ENCODE measurements at places on chromosomes 2 and 18.

- H3K27me3 ChIP-seq, result no peaks in the 10 kb centered on the region
- no peak overlapping the region for H3K27ac ChIP-seq
- H3K36me3 ChIP-seq, result peaks cover 96% of the 10 kb centered on the region
- no peak for DNase-seq
- H3K4me1 ChIP-seq, result no peaks in the 10 kb centered on the region
These were observed 233.7 kb downstream of the TWIST2 start for GRCh38 chr2:239081622-239082021.

GRCh38 chr2:11663427-11663826 is 6.6 kb downstream of the NTSR2 start:
- H3K36me3 ChIP-seq, result no peaks in the 10 kb centered on the region
- H3K4me1 ChIP-seq, result no peaks in the 10 kb centered on the region

- peaks cover 87% of the 10 kb centered on the region for H3K36me3 ChIP-seq
- no peaks in the 10 kb centered on the region for H3K27me3 ChIP-seq
- DNase-seq, result no peak
- no peak overlapping the region for H3K4me3 ChIP-seq
- H3K4me1 ChIP-seq, result no peaks in the 10 kb centered on the region
- H3K27ac ChIP-seq, result no peak overlapping the region
These were observed 198.0 kb downstream of the HDAC4 start for GRCh38 chr2:239202836-239203235.

GRCh38 chr18:11177382-11177781 is 28.0 kb upstream of the PIEZO2 start:
- H3K4me3 ChIP-seq, result no peak overlapping the region
- no peaks in the 10 kb centered on the region for H3K4me1 ChIP-seq
- no peaks in the 10 kb centered on the region for H3K36me3 ChIP-seq
- no peak for DNase-seq
- H3K27me3 ChIP-seq, result no peaks in the 10 kb centered on the region

DNA sequence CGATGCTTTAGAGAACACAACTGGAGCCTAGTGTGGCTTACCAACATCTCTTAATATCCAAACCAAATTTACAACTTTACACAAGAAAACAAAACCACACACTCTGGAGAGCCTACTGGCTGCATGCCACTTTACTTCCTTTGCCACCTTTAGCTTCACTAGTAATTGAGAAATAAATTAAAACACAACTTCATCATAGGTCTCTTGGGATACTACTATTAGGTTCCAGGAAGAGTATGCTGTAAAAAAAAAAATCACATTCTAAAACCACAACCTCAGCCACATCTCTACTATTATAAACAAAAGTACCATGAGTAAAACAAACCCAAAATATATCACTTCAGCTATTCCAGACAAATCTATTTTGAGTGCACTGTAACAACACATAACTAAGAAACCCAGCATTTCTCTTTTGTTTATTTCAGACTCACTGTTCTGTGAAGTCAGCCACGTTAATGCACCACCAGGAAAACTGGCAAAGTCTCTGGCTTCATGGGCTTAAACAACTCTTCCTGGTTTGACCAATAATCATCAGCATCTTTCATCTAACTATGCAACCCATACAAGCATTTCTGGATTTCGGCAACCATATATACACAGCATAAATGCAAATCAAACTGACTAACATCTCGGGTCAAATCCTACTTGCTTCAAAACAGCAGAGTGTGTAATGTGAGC is 59.1 kb downstream of the REV1 start:
- no peak overlapping the region for H3K27ac ChIP-seq
- H3K4me3 ChIP-seq, result no peak overlapping the region
- no peaks in the 10 kb centered on the region for H3K27me3 ChIP-seq
- DNase-seq, result no peak
- peaks cover 77% of the 10 kb centered on the region for H3K36me3 ChIP-seq

- H3K4me1 ChIP-seq, result no peaks in the 10 kb centered on the region
- DNase-seq, result no peak
- H3K27ac ChIP-seq, result no peak overlapping the region
- no peaks in the 10 kb centered on the region for H3K27me3 ChIP-seq
- H3K36me3 ChIP-seq, result no peaks in the 10 kb centered on the region
These were observed 510.5 kb upstream of the FSHR start for GRCh38 chr2:49664827-49665226.

GRCh38 chr18:6376433-6377229 is 38.1 kb downstream of the L3MBTL4 start:
- H3K4me1 ChIP-seq, result no peaks in the 10 kb centered on the region
- no peak overlapping the region for H3K27ac ChIP-seq
- H3K4me3 ChIP-seq, result no peak overlapping the region
- no peak for DNase-seq
- H3K27me3 ChIP-seq, result no peaks in the 10 kb centered on the region
- H3K36me3 ChIP-seq, result no peaks in the 10 kb centered on the region

- no peaks in the 10 kb centered on the region for H3K27me3 ChIP-seq
- H3K4me3 ChIP-seq, result no peak overlapping the region
- no peak for DNase-seq
- peaks cover 54% of the 10 kb centered on the region for H3K4me1 ChIP-seq
- H3K27ac ChIP-seq, result no peak overlapping the region
These were observed 4.0 kb downstream of the PPP3R1 start for GRCh38 chr2:68248361-68248760.

DNA sequence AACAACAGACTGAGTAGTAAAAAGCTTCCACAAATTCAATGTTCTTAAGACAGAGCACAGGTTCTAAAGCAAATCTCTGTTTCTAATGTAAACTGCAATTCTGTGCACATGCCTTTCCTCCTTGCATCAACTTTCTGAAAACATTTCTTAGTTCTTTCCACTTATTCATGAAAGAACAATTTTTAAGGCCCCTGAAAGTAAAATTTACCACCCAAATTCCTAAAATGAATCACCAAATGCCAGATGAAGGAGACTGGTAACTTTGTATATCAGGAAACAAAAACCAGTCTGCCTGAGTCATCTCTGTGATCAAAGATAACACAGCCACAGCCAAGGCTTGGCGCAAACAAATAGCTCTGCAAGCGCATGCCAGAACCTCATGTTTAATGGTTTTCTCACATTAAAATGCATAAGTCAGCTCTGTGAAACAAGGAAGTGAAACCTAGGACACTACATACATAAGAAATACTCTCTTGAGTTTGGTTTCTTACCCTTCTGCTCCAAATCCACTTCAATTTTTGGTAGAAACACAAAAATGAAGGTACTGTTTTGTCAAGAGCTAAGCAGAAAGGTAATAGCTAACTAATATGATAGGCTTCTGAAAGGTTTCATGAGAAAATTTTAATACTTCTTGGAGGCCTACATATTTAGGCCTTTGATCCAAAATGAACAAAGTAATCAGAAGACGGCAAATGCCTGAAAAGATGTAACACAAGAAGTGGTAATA is 169.4 kb downstream of the THADA start:
- peak overlapping the region; percentile 83 for H3K27ac ChIP-seq
- H3K4me1 ChIP-seq, result peaks cover 32% of the 10 kb centered on the region
- peak; percentile 79 for DNase-seq
- peaks cover 8% of the 10 kb centered on the region for H3K36me3 ChIP-seq
- H3K27me3 ChIP-seq, result no peaks in the 10 kb centered on the region

GRCh38 chr18:51120809-51121596 is 76.5 kb downstream of the MEX3C start:
- H3K4me3 ChIP-seq, result no peak overlapping the region
- H3K4me1 ChIP-seq, result no peaks in the 10 kb centered on the region
- H3K27me3 ChIP-seq, result no peaks in the 10 kb centered on the region
- H3K27ac ChIP-seq, result no peak overlapping the region
- no peak for DNase-seq
- no peaks in the 10 kb centered on the region for H3K36me3 ChIP-seq

DNA sequence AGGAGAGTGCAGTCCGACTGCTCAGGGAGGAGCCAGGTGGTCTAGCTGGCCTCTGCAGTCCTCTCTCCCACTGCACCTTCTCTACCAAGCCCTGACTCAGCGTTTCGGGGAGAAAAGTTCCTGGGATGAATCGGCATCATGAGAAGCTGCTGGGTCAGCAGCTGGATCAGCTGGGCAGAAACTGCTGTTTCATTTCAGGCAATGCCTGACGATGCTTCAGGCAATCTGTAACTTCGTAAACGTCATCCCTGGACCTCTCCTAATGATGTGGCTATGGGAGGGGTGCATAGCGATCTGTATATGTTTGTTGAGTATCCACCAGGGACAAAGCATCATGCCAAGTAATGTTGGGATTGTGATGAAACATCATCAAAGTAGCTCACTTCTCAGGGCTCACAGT is 20.7 kb downstream of the LIPG start:
- no peaks in the 10 kb centered on the region for H3K4me1 ChIP-seq
- H3K36me3 ChIP-seq, result no peaks in the 10 kb centered on the region
- peaks cover 12% of the 10 kb centered on the region for H3K27me3 ChIP-seq
- no peak overlapping the region for H3K27ac ChIP-seq

GRCh38 chr2:219844401-219845091 is 217.1 kb downstream of the SLC4A3 start:
- no peak overlapping the region for H3K27ac ChIP-seq
- no peaks in the 10 kb centered on the region for H3K36me3 ChIP-seq
- no peaks in the 10 kb centered on the region for H3K27me3 ChIP-seq

GRCh38 chr2:238286551-238286950 is 1.9 kb downstream of the PER2 start:
- H3K27ac ChIP-seq, result no peak overlapping the region
- H3K36me3 ChIP-seq, result no peaks in the 10 kb centered on the region
- H3K4me3 ChIP-seq, result no peak overlapping the region

DNA sequence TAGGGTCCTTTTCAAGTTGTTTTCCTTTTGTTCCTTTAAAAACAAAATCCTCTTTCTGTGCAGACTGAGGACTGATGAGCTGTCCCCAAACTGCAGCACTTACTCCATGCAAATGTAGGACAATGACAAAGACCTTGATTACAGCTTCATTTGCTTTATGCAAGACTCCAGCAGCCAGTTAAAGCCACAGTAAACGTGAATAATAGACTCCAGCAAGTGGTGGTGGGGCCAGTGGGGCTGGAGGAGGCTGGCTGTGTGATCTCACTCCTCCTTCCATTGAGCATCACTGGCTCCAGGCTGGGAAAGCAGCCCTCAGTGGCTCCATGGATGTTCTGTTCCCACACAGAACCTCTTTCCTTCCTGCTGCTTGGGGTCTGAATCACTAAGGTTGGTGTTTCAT is 306.0 kb upstream of the CELF4 start:
- no peaks in the 10 kb centered on the region for H3K27me3 ChIP-seq
- no peak overlapping the region for H3K4me3 ChIP-seq
- H3K36me3 ChIP-seq, result no peaks in the 10 kb centered on the region
- no peak for DNase-seq
- H3K4me1 ChIP-seq, result no peaks in the 10 kb centered on the region
- no peak overlapping the region for H3K27ac ChIP-seq

GRCh38 chr2:179441551-179441950 is 176.9 kb upstream of the SESTD1 start:
- DNase-seq, result no peak
- no peak overlapping the region for H3K4me3 ChIP-seq
- H3K27ac ChIP-seq, result no peak overlapping the region
- no peaks in the 10 kb centered on the region for H3K36me3 ChIP-seq

- H3K27me3 ChIP-seq, result no peaks in the 10 kb centered on the region
- no peaks in the 10 kb centered on the region for H3K4me1 ChIP-seq
- H3K36me3 ChIP-seq, result no peaks in the 10 kb centered on the region
- no peak overlapping the region for H3K4me3 ChIP-seq
- no peak for DNase-seq
- H3K27ac ChIP-seq, result no peak overlapping the region
These were observed 30.8 kb upstream of the TNFAIP6 start for GRCh38 chr2:151326554-151326953.

DNA sequence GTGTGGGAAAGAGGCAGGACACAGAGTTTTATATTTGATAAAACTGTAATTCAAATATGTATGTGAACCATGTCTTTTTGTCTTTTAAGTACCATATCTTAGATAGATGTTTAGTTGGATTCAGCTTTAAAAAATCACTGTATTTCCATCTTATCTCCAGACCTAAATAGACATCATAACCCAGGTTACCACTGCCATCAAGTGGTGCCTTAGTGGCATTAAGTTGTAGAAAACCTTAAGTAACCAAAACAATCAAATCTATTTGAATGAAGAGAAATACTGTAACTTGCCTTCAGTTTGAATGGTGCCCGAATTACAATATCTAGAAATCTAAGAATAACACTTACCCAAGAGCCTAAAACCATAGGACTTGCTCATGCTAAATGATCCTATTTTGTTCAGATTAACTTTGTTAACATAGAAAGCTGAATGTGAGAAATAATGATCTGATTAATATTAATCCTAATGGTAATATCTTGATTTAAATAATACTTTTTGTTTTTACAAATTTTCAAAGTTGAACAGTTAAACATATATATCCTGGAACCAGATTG is 92.5 kb upstream of the MAP2 start:
- no peaks in the 10 kb centered on the region for H3K36me3 ChIP-seq
- DNase-seq, result no peak
- no peaks in the 10 kb centered on the region for H3K4me1 ChIP-seq
- H3K27me3 ChIP-seq, result no peaks in the 10 kb centered on the region

GRCh38 chr2:206555721-206556120 is 86.6 kb upstream of the FAM237A start:
- H3K36me3 ChIP-seq, result no peaks in the 10 kb centered on the region
- H3K27me3 ChIP-seq, result peaks cover 6% of the 10 kb centered on the region
- H3K4me3 ChIP-seq, result no peak overlapping the region

GRCh38 chr2:54081574-54081973 is 33.8 kb upstream of the ACYP2 start:
- no peaks in the 10 kb centered on the region for H3K36me3 ChIP-seq
- H3K4me1 ChIP-seq, result no peaks in the 10 kb centered on the region
- no peaks in the 10 kb centered on the region for H3K27me3 ChIP-seq

- no peaks in the 10 kb centered on the region for H3K27me3 ChIP-seq
- H3K36me3 ChIP-seq, result no peaks in the 10 kb centered on the region
- no peak for DNase-seq
- no peak overlapping the region for H3K27ac ChIP-seq
These were observed 691 bp downstream of the KYNU start for GRCh38 chr2:142878031-142878678.

GRCh38 chr2:164896226-164896625 is 54.6 kb upstream of the COBLL1 start:
- no peaks in the 10 kb centered on the region for H3K36me3 ChIP-seq
- peaks cover 17% of the 10 kb centered on the region for H3K4me1 ChIP-seq
- no peak for DNase-seq
- no peak overlapping the region for H3K4me3 ChIP-seq
- H3K27me3 ChIP-seq, result no peaks in the 10 kb centered on the region

DNA sequence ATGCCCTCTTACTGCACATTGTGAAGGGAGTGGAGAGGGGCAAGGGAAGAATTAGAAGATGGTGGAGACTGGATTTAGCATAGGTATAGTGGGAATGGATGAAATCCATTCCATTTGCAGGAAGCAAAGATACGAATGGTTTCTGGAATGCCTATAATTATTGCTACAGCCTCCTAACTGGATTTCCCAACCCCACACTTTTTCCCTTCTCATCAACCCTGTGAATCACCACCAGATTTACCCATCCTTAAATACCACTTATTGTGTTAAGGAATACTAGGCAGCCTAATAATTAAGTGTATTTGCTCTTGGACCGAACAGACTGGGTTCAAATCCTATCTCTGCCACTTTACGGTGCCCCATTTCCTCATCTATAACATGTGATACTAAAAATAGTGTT is 39.3 kb upstream of the CREB1 start:
- no peaks in the 10 kb centered on the region for H3K36me3 ChIP-seq
- no peaks in the 10 kb centered on the region for H3K27me3 ChIP-seq
- no peak overlapping the region for H3K4me3 ChIP-seq
- H3K4me1 ChIP-seq, result no peaks in the 10 kb centered on the region
- no peak overlapping the region for H3K27ac ChIP-seq
- DNase-seq, result no peak
